ENCODE measurements at places on chromosomes 5 and 9.

DNA sequence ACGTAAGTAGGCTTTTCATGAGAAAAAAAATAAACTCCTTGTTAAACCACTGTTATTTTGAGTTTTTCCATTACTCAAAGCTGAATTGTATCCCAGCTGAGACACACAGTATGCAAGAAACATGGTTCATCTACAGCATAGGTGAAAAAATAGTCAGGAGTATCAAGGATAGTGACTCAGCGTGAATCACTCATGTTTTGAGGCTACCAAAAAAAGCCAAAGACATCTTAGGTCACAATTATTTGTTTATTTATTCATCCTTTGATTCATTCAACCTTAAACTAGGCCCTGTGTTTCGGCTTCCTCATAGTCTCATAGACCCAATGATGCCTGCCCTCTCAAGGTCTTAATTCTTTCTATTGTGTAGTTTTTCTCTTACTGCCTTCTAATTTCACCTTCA, 32.9 kb upstream of the STX17 start:
- no peak for DNase-seq

DNA sequence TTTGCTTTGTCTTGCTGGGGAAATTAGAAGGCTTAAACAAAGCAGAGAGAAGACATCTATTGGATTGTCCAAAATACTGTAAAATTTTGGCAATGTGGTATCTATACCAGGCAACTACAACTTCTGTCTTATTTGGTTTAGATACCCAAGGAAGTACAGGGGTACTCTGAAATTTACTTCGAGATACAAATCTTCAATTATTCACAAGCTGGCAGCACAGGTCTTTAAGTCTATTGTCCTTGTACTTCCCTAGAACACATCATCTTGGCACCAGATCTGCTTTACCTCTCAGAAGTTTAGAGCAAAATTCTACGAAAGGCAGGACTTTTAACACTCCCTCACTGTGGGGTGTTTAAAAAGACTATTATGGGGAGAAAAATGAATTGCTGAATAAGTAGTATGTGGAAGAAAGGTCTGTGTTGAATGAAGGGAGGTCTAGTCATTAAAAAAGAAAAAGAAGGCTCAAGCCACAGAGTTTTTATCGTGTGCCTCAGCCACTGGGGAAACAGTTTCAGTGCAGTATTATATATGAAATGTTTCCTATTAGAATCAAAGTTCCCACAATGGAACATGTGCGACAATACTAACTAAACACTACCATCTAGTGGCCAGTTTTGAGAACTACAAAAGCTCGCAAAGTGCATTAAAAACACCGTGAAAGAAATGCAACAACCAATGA, 93.7 kb downstream of the PDE4D start:
- peak; percentile 41 for DNase-seq

DNA sequence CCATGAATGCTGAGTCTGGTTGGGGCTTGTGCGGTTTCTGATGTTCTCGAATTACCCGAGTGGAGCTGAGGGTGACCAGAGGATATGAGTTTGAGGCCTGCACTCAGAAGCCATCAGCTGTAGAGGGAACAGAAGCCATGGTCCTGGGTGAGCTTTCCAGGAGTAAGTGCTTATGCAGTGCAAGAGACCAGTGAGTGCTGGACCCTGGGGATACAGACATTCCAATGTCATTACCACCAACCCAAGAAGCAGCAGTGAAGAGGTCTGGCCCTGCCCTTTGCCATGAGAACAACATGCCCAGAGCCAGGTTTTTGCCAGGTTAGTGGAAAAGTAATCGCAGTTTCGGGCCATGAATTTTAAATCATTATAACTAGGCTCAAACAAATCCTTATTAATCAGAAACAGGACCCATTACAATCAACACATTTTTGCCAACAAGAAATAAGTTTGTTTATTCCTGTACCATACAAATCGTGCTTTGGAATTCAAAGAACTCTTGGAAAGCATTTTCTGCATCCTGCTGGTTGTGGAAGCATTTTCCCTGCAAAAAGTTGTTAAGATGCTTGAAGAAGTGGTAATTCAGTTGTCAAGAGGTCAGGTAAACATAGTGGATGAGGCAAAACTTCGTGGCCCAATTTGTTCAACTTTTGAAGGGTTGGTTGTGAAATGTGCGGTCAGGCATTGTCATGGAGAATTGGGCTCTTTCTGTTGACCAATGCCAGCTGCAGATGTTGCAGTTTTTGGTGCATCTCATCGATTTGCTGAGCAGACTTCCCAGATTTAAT, 154.6 kb downstream of the SYK start:
- DNase-seq, result no peak

GRCh38 chr9:94083384-94083783, 880 bp upstream of the PTPDC1 start:
- DNase-seq, result no peak

- no peak for DNase-seq
These were observed 461.9 kb upstream of the COX7C start for GRCh38 chr5:86155796-86156195.

All from fibroblast of skin of left quadriceps (primary cell).